ENCODE measurements at places on chromosomes 7 and 10.

GRCh38 chr7:26170663-26171062, 18.7 kb downstream of the NFE2L3 start:
- no peak for DNase-seq

DNA sequence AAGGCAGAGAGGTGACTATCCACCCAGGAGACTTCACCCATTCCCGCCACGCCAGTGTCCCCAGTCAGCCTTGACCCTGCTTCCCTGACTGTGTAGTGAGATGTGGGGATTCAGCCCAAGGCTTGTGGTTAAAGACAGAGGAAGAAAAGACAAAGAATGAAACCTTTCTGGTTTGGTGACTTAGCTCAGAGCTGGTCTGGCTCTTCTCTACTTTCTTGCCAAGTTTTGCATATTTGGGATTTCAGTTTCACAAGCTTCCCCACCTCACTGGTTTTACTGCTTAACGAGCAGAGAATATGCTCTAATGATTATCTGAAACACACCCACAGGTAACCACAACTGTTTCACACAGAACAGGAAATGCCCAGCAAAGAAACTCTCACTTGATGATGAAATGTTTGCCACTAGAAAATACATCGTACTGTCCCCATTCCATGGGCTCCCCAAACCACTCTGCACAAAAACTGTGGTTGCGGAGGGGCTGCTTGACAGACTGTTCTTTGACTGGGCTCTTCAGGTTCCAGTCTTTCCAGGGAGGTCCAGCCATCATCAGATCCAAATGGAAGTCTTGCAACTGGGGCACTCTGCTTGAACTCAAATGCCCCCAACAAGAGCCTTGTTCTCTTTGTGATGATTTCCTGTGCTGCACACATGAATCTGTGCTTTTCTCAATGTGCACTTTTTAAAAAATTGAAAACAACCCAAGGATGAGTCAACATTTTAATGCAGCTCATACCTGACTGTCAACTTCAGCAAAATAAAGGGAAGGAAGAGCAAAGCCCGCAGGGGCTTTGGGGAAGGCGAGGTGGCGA, 95.5 kb downstream of the CTBP2 start:
- DNase-seq: no peak

DNA sequence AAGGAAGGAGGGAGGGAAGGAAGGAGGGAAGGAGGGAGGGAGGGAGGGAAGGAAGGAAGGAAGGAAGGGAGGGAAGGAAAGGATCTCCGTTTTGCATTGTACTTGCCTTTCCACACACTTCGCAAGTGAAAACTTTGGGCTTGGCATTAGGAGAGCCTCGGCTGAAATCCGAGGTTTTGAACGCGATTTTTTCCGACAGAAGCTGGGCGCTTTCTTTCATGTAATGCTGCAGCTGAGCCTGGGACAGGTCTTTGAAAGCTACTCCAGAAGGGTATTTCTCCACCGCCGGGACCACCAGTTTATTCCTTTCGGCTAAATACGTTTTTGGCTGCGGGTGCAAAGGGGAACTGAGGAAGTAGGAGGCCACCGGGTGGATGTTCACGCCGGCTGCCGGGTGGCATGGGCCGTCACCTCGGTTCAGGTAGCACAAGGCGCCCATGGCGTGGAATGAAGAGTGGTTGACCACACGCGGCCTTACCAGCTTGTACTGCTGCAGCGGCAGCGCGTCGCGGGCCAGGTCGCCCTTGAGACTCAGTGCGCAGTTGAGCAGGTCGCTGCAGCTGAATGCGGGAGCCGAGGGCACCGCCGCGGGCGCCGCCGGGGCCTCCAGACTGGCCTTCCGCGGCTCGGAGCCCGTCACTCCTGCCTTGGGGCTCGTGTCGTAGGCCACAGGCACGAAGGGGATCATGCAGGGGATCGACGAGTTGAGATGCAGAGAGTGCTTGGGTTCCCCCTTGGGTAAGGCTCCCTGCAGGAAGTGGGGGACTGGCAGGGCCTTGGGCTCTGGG, 825 bp downstream of the FEZF1 start:
- no peak for DNase-seq

GRCh38 chr7:54827734-54828133, 68.7 kb upstream of the SEC61G start:
- DNase-seq: no peak

DNA sequence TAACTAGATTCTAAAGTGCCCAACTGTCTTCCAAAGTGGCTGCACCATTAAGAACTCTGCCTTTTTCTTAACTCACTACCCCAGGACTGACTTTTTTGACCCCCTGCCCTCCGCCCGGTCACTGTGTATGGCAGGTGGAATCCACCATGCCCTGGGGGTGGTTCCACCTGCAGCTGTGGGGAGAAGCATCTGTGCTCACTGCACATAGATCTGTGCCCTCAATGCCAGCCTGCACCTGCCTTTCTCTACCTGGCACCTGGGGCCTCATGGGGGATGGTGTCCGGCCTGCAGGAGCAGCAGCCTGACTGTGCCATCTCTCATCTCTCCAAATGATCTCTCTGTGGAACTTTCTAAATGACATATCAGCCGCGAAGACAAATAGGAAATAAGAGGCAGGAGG, 353.5 kb downstream of the PAXIP1 start:
- DNase-seq: no peak

GRCh38 chr7:127702052-127702652, 50.2 kb downstream of the SND1 start:
- DNase-seq: no peak

GRCh38 chr7:31028417-31028992, 23.6 kb upstream of the ADCYAP1R1 start:
- no peak for DNase-seq

DNA sequence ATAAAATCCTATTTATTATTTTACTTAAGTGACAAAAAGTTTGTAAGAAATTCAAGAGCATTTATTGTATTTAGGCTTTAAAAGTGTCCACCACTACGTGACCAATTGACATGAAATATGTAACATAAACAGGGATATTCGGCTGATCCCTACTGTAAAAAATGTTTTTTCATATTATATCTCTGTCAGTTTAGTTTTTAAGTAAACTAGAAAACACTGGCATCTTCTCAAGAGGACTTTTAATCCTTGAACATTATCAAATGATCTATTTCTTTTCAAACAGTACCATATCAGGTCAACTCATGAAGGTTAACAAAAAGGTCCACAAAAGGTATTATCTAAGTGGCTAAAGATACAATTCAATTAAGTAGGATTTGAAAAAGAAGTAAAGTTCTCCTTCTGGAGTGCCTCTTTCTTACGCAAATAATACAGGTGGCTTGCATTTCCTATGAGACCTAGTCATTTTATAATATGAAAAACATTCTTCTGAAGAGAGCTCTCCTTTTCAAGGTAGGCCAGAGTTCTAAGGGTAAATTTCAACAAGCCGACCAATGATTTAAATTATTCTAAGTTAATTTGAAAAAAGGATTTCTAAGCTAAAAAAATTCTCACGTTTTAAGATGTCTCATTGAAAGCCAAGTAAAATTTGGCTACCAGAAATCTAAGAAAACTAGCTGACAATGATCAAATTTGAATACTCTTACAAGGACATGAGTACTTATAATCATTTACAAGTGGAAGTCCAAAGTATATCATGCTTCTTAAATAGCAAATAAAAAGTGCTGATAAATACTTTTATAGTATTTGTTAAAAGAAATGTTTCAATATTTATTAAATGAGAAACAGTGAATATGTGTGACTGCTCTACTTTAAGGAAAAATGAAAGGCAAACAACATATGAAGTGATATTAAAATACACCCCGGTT, 133.5 kb downstream of the NRBF2 start:
- DNase-seq: no peak

DNA sequence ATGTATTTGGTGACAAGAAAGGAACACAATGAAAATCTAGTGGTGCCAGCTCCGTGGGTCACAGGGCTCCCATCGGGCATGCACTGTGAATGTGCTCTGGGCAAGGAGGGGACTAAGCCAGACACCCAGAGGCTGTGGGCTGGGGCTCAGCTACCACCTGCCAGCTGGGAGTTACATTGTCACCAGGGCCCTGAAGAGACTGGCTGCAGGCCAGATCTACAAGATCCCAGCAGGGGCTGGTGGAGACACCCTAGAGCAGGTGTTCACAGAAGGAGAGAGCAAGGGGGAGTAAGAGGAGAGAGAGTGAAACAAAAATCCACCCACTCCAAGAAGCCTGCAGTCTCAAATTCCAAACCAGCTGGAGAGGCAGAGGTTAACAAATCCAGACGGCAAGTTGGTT, 116.6 kb upstream of the ADCY1 start:
- DNase-seq: no peak

DNA sequence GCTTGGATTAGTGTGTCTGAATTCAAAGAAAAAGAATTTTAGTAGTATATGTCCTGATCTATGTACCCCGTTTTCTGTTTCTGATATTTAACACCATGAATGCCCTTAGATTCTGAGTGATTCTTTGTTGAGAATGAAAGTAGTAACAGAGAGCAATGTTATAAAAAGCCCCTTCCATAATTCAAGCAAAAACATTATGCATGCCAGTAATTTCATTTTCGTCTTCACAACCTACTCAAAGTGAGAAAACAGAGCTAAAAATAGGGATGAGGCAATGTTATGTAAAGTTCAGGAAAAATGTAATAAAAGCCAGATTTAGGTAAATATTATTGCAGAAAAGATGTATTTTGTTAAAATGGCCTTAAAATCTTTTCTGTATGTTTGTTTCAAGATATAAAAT, 28.1 kb downstream of the PTPRZ1 start:
- no peak for DNase-seq

DNA sequence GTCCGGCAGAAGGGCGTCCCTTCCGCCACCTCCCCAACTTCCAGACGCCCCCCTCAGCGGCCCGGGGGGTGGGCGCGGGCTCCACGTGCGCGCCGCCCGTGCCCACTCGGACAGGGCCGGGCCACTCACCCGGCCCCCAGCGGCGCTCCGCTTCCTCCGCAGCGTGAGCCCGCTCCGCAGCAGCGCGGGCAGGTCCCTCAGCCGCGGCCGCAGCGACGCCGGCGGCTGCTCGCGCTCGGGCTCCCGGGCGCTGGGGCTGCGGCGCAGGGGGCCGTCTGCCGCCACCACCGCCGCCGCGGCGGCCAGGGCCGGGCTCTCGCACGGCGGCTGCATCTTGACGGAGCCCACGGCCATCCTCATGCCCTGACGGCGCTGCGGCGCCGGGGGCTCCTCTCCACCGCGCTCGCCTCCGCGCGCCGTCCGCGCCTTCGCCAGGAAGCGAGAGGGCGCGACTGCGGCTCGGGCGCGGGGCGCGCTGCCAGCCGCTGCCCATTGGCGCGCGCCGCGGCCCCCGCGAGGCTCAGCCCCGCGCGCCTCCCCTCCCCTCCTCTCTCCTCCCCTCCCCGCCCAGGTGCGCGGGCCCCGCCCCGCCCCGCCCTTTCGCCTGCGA, at the start of gene RAPGEF5:
TSS of gene RAPGEF5 (minus strand) at position 454 of the 610 bp plus-strand sequence. CDS start at position 360, 94 bp downstream.
- DNase-seq: no peak

DNA sequence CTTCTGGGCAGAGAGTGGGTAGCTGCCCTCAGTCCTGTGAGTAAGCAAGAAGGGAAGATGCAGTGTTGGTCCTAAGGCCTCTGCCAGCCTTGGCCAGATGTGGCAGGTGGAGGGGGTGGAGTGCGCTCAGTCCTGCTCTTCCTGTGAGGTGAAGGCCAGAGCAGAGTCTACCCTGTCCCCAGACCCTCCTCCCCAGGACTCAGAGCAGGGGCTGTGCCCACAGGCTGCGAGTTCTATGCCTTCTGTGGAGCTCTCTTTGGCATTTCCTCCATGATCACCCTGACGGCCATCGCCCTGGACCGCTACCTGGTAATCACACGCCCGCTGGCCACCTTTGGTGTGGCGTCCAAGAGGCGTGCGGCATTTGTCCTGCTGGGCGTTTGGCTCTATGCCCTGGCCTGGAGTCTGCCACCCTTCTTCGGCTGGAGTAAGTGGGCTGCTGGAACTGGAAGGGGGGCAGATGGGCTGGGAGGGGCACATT, 4.0 kb downstream of the OPN4 start:
- no peak for DNase-seq

- no peak for DNase-seq
Measured at GRCh38 chr10:18406136-18406535, 245.3 kb downstream of the NSUN6 start.

DNA sequence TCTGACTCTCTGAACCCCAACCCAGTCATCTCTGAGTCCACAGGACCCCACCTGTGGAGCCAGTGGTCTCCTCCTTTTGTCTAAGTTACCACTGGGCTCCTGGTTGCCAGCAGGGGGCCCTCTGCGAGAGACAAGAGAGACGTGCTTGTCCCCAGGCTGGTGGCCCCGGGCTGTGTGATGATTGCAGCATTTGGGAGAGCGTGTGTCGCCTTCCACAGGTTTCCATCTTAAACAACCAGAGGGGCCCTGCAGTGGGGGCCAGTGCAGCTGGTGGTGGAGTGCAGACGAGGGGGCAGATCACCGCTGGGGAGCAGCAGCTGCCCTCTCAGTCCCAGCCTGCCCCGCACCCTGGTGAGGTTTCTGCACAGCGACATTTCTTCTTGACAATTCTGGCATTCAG, 122.4 kb upstream of the PPP2R2D start:
- no peak for DNase-seq

DNA sequence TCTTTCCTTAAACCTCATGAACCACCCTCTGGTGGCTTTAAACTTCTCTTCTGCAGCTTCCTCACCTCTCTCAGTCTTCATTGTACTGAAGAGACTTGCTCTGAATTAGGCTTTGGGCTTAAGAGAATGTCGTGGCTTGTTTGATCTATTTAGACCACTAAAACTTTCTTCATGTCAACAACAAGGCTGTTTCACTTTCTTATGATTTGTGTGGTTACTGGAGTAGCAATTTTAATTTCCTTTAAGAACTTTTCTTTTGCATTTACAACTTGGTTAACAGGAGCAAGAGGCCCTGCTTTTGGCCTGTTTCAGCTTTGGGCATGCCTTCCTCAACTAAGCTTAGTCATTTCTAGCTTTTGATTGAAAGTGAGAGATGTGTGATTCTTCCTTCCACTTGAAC, 38.1 kb upstream of the CDHR3 start:
- no peak for DNase-seq

Measured in stimulated activated CD8-positive, alpha-beta memory T cell treated with anti-CD3 and anti-CD28 coated beads, Interleukin-4, amount 100 ng/mL, for 1 hour (primary cell).